ENCODE measurements at places on chromosomes 12 and 14.

- DNase-seq, result no peak
Measured at GRCh38 chr14:95645389-95645996, 40.7 kb upstream of the TCL1B start.

DNA sequence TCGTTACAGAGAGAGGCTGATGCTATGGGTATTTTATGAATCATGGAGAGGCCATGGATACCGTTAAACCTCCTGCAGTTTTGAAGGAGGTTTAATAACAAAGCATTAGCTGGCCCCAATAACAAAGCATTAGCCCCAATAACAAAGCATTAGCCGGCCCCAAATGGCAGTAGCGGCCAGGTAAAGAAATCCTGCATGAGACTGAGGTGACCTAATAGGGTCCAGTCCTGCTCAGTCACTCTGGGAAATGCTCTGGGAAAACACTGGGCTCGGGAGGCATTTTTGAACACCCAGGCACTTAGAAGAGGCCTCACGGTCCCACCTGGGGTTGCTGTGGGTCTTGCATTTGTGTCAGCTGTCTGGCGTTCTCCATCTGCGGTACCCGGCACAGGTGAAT is 776 bp upstream of the RIN3 start:
- DNase-seq, result peak; percentile 24

GRCh38 chr12:108955225-108955835 is 65.5 kb downstream of the SVOP start:
- no peak for DNase-seq

- DNase-seq, result no peak
Measured at GRCh38 chr12:130073721-130074120, 88.5 kb upstream of the FZD10 start.

GRCh38 chr12:129036135-129036534 is 182.9 kb downstream of the GLT1D1 start:
- no peak for DNase-seq

GRCh38 chr14:92382677-92383076 is 59.7 kb downstream of the SLC24A4 start:
- no peak for DNase-seq

DNA sequence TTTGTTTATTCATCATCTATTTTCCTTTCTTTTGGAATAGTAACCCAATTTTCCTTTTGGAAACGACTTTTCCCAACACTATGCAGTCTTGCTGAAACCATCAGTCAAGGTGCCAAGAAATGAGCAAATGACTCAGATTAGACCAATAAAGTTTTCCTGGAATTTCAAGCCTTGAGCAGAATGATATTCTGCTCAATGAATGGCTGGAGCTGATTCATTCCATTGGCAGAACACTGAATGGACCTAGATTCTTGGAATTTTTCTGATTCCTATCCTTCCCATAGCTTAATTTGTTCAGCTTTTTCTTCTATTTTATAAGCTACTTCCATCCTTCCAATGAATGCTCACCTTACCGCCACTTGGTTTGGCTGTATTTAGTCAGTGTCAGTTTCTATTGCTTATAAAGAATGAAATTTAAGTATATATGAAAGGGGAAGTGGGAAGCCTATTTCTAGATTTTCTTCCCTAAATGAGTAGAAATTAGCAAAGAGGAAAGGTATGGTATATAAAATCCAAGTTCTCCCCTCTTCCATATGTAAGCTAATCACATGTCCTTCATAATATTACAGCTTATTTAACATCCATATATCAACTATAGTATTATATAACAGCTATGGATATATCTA is 89.0 kb downstream of the C14orf39 start:
- DNase-seq, result no peak

DNA sequence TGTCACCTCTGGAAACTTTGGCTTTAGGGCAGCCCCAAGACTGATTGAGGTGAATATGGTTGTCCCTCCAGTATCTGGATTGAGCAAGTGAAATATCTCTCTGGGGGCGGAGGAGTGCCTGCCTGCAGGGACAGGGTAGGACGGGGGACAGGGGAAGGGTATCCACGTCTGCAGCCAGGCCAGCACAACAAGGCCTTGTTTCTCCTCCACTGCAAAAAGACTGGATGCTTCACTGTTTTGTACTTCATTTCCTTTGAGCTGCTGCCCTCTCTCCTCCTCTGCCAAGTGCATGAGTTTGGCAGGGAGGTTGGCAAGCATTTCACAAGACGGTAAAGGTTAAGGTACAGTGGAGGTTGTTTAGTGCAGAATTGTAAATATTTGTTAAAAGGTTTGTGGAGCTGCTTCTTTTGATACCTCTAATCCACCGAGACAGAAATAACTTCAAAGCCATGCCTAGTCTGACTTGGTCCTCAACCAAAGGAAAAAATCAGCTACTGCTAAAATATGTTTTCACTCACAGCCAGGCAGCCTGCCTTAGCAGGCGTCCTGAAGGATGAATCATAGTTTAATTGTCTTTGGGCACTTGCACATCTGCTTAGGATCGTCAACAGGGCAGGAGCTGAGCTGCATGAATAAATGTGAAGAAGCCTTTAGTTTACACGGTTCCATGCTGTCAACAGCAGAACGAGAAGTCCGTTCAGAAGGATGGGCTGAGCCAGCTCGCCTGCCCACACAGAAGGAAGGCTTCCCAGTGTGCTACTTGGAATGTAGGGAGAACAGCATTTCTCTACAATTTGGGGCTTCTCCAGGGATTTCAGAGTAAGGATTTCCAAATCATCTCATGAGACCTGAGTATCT is 269.7 kb downstream of the TTC6 start:
- no peak for DNase-seq

GRCh38 chr14:80872645-80873044 is 68.9 kb downstream of the CEP128 start:
- DNase-seq, result no peak

DNA sequence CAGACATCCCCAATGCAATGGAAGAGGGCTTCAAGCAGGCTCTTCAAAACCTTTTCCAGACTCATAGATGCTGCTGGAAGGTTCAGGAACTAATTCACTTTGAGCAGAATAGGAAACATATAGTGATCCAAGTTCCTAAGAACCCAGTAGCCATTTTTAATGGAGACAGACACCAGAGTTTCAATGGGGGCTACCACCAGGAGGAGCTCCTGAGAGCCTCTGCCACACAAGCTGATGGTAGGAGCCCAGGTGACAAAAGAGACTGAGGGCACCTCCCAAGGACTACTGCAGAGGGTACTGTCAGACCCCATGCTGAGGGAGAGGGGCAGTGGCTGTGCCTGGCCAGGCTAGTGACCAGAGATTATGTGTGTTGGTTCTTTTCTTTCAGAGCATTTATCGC is 45.9 kb downstream of the IFNG start:
- no peak for DNase-seq

GRCh38 chr14:99476864-99477263 is 3.8 kb downstream of the SETD3 start:
- no peak for DNase-seq

DNA sequence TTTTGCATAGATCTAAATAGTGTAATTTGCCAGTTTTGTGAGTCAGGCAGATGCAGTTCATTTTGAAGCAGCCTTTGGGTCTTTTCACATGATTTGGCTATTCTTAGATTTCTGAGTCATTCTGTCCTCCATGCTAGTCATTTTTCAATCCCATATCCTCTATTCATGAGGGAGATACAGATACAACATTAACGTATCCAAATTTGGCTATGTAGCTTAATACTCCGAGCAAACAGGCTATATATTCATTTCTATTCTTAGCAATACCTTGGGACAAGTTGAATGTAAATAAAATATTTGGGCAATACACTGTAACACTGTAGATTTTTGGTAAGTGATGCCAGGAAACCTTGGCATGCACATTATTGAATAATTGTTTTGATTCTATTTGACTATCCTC is 270.7 kb upstream of the PDE3A start:
- no peak for DNase-seq

DNA sequence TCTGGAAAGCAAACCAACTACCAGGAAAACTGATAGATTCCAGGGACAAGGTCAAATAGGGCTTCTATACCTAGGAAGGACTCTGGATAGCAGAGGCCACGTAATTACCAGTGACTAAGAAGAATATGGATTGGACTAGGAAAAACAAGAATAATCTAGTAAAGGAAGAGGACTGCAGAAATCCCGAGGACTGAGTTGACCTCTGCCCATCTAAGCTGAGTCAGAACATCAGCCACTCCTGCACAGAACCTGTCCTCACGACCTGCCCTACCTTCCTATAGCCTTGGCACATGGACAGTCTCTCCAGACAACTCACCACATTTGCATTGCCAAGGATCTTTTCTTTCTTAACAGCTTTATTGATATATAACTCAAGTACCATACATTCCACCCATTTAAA is 2.3 kb downstream of the OR6J1 start:
- DNase-seq, result no peak

- DNase-seq, result no peak
Measured at GRCh38 chr14:64675312-64675711, 28.9 kb upstream of the PLEKHG3 start.
